ENCODE measurements at places on chromosomes 4 and X. TPM values are rescaled to one million over a fixed set of nuclear protein-coding genes. Genes with fewer than 3 reads are reported as not detected.

The XK gene
- 11.3 TPM for total RNA-seq

The LDOC1 gene
- total RNA-seq = not detected

The FGF16 gene
- total RNA-seq = not detected

The RBMXL3 gene
- not detected for total RNA-seq

The PDE6B gene
- total RNA-seq = not detected

The HDAC8 gene
- total RNA-seq = 52.0 TPM

The ARHGEF38 gene
- 22.8 TPM for total RNA-seq

The CT45A10 gene
- not detected for total RNA-seq

GRCh38 chr4:147965056-147965455, 233.2 kb downstream of the ARHGAP10 start:
- DNase-seq = no peak

- DNase-seq = no peak
Observed at GRCh38 chr4:172865103-172865502, 303.5 kb upstream of the GALNT7 start.

GRCh38 chrX:134026565-134027311, 41.3 kb upstream of the GPC3 start:
- DNase-seq = peak; percentile 64

GRCh38 chr4:76539979-76540378, 105.0 kb downstream of the SHROOM3 start:
- DNase-seq = no peak

- no peak for DNase-seq
Observed at GRCh38 chr4:153112041-153112441, 92.2 kb upstream of the TRIM2 start.

GRCh38 chr4:2295500-2295899, 33.6 kb upstream of the MXD4 start:
- DNase-seq = no peak

DNA sequence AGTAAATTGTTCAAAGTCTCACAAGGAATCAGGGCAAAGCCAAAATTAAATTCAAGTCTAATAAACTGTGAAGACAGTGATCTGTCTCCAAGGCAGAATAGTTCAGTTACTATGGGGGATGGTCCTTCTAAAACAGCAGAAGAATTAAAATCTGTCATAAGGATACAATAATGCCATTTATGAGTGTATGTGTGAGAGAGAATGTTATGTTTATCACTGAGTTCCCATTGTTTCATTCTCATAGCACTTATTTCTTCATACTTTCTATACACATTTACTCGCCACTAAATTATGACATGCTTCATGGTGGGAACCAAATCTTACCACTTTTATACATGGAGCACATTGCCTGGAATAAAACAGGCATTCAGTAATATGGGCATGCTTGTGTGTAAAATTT, 102.5 kb downstream of the AMMECR1 start:
- DNase-seq = no peak

GRCh38 chr4:1576304-1576960, 107.7 kb downstream of the FAM53A start:
- no peak for DNase-seq

- DNase-seq = no peak
Observed at GRCh38 chr4:10072420-10073017, 44.1 kb downstream of the WDR1 start.

GRCh38 chrX:8783097-8783713, 18.0 kb downstream of the FAM9A start:
- DNase-seq = peak; percentile 17

DNA sequence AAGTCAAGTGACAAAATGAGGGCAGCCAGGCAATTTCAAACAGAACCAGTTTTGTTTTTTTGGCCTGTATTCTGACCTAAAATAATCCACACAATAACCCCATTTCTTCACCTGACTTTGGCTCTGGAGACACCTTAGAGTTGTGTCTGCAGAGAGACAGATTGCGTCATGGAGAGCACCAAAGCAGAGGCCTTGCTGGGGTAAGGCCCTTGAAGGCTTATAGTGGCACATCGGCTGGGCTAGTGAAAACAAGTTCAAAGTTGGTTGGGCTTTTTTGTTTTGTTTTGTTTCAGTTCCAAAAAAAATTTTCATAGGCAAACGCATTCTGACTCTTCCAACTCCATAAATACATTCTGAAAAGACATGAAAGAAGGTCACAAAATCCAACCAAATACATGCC, 34.4 kb downstream of the PARM1 start:
- no peak for DNase-seq
